Frontal cortex (tissue), 4 donors: ENCODE measurements at places on chromosomes 2 and 18.

GRCh38 chr18:74597034-74597661 lies 522 bp upstream of the ZNF407 start:
- peak; percentile 70 for DNase-seq

DNA sequence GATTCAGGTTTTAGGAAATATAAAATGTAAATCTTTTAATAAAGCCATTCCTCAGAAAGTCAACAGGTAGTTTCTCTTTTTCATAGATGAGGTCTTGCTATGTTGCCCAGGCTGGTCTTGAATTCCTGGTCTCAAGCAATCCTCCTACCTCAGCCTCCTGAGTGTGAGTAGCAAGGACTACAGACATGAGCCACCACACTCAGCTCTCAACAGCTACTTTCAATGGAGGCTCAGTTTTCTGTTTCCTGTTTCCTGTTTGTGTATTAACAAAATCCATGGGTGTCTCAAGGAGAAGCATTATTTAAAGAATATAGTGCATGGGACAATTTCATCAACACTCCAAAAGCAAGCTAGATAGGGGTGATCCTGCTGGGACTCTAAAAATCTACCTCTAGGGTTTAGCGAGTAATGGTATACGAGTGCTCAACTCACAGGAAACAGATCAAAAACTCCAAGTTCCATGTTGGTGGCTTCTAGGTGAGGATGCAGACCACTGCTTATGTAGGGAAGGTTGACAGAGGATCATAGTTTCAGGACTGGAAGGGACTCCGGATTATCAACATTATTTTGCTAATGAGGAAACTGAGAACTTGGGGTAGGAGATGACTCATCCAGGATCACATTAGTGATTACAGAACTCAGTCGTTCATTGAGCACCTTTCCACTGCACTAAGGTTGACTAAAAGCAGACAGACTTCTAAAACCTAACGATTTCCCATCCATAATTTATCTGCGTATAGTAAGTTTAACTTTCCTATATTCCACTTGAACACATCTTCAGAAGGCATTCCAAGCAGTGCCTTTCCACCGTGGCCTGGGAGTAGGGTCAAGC lies 61.7 kb upstream of the WIPF1 start:
- no peak for DNase-seq

- no peak for DNase-seq
Measured at GRCh38 chr2:221204699-221205098, 367.4 kb downstream of the EPHA4 start.

GRCh38 chr2:238868067-238868524 lies 20.2 kb downstream of the TWIST2 start:
- no peak for DNase-seq

DNA sequence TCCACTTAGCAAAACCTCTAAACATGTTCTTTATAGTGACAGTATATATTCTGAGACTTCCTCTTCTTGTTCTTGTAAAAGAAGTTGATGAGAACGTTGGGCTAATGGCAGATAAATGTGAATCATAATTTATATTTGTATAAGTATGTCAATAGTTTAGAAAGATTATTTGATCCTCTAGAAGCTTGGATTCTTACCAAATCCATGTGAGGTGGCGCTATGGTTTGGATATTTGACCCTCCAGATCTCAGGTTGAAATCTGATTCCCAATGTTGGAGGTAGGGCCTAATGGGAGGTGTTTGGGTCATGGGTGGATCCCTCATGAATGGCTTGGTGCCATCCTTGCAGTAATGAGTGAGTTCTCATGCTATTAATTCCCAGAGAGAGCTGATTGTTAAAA lies 29.8 kb upstream of the SCN1A start:
- DNase-seq, result no peak

GRCh38 chr18:44889111-44889510 lies 208.4 kb downstream of the SETBP1 start:
- no peak for DNase-seq

DNA sequence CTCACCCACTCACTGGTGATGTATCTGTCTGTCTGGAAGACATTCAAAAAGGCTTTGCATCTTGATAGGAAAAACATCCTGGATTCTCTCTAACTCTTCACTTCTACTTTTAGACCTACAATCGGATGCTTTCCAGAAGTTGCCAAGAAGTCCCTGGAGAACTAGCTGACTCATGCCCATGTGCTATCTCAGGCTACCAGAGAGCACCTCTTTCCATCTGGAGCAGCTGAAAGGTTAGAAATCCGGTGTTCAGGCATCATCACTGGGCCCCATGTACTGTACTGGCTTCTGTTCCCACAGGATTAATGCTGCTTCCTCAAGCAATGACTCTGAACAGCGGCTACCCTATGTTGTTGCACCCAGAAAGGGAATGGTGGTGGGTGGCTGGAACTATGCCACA lies 259.0 kb downstream of the NBAS start:
- DNase-seq, result no peak

DNA sequence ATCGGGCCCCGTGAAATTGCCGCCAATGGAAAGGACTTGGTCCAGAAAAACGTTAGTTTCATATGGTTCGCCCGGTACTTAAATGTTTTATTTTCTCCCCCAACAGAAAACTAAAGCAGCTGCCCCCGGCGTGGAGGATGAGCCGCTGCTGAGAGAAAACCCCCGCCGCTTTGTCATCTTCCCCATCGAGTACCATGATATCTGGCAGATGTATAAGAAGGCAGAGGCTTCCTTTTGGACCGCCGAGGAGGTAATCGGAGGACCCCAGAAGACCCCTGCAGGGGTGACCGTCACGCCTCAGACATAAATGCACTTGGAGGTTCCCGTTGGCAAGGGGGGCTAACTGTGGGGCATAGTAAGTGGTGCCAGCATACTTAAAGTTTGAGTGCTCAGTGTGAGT lies 742 bp downstream of the RRM2 start:
- no peak for DNase-seq

DNA sequence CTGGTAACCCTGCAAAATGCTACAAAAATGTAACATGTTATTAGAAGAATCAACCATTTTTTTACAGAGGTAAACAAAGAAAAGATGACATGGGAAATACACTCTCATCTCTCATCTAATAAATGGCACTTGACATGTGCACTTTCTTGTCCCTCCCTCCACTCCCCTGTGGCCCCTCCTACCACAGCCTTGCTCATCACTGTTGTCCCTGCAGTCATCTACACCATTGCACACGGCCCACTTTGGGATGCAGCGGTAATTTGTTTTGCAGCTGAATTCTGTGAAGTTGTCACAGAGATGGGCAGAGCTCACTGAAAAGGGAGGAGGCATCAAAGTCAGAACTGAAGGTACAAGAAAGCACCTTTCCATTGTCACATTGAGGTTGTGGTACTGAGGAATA lies 103.6 kb downstream of the DHRS9 start:
- no peak for DNase-seq

- no peak for DNase-seq
Measured at GRCh38 chr2:30459140-30459539, 12.1 kb downstream of the LCLAT1 start.

DNA sequence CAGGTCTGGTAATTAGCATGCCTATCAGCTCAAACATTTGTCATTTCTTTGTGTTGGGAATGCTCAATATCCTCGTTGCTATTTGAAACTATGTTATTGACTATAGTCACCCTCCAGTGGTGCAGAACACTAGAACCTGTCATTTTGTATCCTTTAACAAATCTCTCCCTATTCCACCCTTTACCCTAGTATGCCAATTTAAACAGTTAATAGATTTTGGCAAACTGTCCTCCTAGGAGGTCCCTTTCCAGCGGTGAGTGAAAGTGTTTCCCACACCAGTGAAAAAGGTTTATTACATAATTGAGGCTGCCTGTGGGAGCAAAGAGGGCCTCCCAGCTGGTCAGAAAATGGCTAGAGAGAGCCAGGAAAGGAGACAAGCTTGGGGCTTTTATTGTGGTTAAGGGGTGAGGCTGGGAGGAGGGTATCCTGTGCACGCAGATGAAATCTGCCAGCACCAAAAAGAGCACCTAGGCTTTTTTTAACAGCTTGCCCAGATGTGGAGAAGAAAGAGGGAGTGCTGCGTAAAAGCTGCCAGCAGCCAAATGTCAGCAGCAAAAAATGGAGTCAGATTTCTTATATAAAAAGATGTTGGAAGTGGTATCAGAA lies 1.8 kb upstream of the DRC1 start:
- DNase-seq, result no peak

DNA sequence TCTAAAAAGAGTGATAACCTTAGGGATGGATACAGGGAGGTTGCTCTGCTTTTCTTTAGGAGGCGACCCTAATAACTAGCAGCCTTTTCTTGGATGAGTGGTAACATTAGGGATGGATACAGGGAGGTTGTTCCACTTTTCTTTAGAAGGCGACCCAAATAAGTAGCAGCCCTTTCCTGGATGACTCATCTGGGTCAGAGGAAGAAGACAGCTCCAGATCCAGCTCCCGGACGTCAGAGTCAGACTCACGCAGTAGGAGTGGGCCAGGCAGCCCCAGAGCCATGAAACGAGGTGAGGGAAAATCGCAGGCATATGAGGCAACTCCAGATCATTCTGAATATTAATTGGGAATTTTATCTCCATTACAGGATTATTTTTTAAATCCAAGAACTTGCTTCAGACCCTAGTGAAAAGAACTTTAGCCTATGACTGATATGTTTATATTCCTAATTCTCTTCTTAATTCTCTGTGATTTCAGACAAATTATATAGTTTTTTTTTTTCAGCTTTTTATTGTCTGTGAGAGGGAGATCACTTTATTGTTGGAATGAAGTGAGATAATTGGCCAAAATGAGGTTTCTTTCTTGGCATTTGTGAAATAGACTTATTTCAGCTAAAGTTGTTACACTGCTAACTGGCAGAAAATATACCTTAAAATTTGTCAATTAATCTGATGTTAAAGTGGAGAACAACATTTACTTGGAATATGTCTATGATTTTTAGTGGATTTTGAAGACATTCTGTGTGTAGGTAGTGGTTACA lies 31.2 kb upstream of the C1GALT1C1L start:
- DNase-seq, result peak; percentile 39

GRCh38 chr18:13382366-13382953 lies 163.9 kb downstream of the LDLRAD4 start:
- peak; percentile 57 for DNase-seq
